Lower lobe of right lung (tissue), 2 donors: ENCODE measurements at places on chromosomes 3 and 15.
A peak's percentile ranks its signal among the peaks of the same experiment; 100 is the strongest.

DNA sequence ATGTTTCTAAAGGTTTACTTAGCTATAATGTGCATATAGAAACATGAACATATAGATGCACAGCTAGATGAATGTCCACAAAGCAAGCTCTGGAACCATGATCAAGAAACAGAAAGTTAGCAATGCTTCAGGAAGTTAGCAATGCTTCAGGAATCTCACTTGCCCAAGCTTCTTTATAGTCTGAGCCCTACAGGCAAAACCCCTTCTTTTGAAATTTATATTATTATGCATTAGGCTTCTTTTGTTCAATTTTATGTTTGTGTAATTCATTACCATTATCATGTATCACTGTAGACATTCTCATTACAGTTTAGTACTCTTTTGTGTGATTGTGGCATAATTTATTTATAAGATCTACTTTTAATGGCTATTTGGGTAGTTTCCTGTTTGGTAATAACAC is 286.4 kb upstream of the BCHE start:
- no peaks in the 10 kb centered on the region for H3K36me3 ChIP-seq
- no peak overlapping the region for H3K4me3 ChIP-seq
- H3K27me3 ChIP-seq = no peaks in the 10 kb centered on the region
- no peaks in the 10 kb centered on the region for H3K4me1 ChIP-seq
- no peak for DNase-seq

DNA sequence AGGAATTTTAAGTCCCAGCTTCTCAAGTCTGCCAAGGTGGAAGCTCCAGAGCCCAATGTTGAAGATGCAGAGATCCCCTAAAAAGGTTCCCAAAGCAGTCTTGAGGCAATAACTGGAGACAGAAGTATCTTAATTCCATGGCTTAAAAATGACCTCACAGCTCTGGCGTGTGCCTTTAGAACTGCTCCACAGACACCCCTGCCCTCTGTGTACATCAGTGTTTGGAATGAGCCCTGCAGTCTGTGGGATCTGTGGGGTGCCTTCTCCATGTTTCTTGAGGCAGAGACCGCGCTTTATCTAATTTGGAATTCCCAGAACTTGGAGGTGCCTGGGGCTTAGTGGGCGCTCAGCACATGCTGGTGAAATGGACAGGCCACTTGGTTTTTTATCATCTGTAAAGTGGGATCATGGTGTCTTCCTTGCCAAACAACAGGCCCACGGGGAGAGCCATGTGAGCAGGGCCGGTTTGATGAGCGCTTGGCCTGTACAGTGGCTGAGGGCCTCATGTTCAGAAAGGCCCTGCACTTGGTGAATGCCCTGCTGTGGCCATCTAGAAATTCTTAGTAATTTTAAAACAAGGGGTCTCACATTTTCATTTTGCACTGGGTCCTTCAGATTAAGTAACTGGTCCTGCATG is 7.1 kb downstream of the ITGA11 start:
- no peaks in the 10 kb centered on the region for H3K4me1 ChIP-seq
- H3K36me3 ChIP-seq = no peaks in the 10 kb centered on the region
- no peak overlapping the region for H3K4me3 ChIP-seq
- no peaks in the 10 kb centered on the region for H3K27me3 ChIP-seq
- no peak for DNase-seq

DNA sequence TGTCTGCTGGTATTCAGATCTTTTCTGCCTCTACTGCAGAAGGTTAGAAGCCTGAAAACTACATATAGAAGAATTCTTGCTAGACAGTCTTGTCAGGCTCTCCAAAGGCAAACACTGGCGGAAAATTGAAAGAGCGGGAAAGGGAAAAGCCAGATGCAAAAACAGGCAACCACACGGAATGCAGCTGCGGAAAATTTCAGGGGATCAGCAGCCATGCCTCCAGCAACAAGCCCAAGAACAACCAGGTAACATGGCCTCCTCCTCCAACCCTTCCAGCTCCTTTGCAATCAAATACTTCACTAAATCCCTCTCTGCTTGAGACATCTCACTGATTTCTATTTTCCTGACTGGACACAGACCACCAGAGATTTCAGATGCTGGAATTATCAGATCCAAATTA is 9.6 kb downstream of the UBP1 start:
- H3K4me3 ChIP-seq = no peak overlapping the region
- peaks cover 69% of the 10 kb centered on the region for H3K4me1 ChIP-seq
- H3K36me3 ChIP-seq = no peaks in the 10 kb centered on the region
- H3K27me3 ChIP-seq = no peaks in the 10 kb centered on the region
- no peak for DNase-seq

GRCh38 chr3:196741249-196741889 is 1.7 kb downstream of the PAK2 start:
- H3K4me3 ChIP-seq = peak overlapping the region; percentile 90
- no peaks in the 10 kb centered on the region for H3K36me3 ChIP-seq
- peak overlapping the region; percentile 98 for H3K27ac ChIP-seq
- H3K27me3 ChIP-seq = no peaks in the 10 kb centered on the region
- DNase-seq = no peak

- H3K4me1 ChIP-seq = no peaks in the 10 kb centered on the region
- DNase-seq = no peak
- H3K36me3 ChIP-seq = no peaks in the 10 kb centered on the region
- H3K4me3 ChIP-seq = no peak overlapping the region
These were observed 155.3 kb upstream of the MRPL3 start for GRCh38 chr3:131658115-131658514.

DNA sequence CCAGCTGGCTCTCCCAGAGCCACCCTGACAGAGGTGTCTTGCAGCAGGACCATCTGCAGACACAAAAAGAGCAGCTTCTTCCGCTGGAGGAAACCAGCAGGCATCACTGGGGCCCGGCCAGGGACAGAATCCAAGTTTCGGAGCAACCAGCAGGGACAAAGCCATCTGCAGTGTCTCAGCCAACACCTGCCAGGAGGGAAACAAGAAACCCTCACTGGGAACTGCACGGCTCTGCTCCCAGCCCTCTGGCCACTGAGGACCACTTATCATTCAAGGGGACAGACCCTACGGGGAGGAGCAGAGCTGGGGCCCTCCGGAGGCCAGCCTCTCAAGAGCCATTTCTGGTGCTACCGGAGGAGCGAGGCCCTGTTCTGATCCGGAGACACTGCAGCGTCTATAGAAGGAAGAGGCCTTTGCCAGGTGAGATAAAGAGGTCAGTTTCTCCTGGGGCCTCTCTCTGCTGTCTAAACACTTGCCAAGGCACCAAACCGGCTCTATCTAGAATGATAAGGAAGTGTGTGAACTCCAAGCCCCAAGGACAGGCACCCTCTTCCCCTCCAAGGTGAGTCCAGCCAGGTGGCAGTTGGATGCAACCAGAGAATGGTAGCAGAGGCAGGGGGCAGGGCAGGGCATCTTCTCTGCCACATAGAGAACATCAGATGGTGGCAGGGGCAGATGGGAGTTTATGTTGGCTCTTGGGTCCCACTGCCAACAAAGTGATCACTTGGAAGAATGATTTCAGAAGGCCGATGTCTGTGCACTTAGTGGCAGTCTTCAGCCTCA is 89.0 kb downstream of the CHSY1 start:
- H3K36me3 ChIP-seq = no peaks in the 10 kb centered on the region
- H3K4me1 ChIP-seq = peaks cover 26% of the 10 kb centered on the region
- peak; percentile 71 for DNase-seq
- H3K27ac ChIP-seq = no peak overlapping the region
- H3K4me3 ChIP-seq = no peak overlapping the region
- H3K27me3 ChIP-seq = no peaks in the 10 kb centered on the region
